Gastrocnemius medialis (tissue), 4 donors: ENCODE measurements at places on chromosomes 13 and 19. TPM values are rescaled to one million over a fixed set of nuclear protein-coding genes. Genes with fewer than 3 reads are reported as not detected.

ADGRE3 gene
- total RNA-seq, result not detected

ATP4A gene
- not detected for total RNA-seq

KLK2 gene
- total RNA-seq, result not detected

SIAH3 gene
- total RNA-seq, result not detected

NEK3 gene
- 4.7 TPM for total RNA-seq
